ENCODE measurements at places on chromosomes 12 and 14.

DNA sequence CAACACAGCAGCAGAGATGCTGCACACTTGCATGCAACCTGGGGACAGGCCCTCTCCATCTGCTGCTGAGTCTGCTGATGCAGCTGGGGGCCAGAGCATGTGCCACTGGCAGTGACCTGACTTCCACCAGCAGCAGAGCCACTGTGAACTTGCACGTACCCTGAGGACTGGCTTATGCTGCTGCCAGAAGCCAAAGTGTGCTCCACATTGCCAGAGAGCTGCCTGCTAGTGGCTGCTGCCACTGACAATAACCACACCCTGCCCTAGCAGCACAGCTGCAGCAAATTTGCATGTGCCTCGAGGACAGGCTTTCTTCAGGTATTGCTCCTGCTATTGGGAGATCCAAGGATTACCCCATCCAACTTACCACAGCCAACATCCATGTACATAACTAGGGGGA lies 4.5 kb upstream of the PRR4 start:
- DNase-seq, result no peak

- DNase-seq, result no peak
Observed at GRCh38 chr12:63238892-63239291, 87.9 kb upstream of the AVPR1A start.

DNA sequence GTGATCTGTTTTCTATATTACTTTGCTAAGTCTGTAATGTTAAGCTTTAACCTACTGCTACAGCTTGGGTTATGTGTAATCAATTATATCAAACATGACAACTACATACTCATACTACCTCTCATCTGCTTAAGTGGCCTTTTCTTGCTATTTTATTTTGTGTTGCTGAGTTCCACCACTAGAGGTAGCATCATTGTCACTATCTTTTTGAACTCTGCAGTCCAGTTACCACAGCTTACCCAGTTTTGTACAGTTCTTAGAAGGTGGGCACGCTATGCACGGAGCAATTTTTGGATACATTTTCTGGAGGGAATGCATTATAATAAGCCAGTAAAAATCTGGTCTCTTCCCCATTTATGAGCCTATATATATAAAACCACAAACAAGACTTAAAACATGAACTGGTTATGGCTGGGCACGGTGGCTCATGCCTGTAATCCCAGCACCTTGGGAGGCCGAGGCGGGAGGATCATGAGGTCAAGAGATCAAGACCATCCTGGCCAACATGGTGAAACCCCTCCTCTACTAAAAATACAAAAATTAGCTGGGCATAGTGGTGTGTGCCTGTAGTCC lies 48.5 kb downstream of the SAV1 start:
- DNase-seq, result no peak

GRCh38 chr12:39813776-39814175 lies 194.2 kb upstream of the ABCD2 start:
- no peak for DNase-seq

- no peak for DNase-seq
Observed at GRCh38 chr14:89603938-89604480, 187.0 kb upstream of the FOXN3 start.

- no peak for DNase-seq
Observed at GRCh38 chr14:104966981-104967385, 11.2 kb downstream of the AHNAK2 start.

DNA sequence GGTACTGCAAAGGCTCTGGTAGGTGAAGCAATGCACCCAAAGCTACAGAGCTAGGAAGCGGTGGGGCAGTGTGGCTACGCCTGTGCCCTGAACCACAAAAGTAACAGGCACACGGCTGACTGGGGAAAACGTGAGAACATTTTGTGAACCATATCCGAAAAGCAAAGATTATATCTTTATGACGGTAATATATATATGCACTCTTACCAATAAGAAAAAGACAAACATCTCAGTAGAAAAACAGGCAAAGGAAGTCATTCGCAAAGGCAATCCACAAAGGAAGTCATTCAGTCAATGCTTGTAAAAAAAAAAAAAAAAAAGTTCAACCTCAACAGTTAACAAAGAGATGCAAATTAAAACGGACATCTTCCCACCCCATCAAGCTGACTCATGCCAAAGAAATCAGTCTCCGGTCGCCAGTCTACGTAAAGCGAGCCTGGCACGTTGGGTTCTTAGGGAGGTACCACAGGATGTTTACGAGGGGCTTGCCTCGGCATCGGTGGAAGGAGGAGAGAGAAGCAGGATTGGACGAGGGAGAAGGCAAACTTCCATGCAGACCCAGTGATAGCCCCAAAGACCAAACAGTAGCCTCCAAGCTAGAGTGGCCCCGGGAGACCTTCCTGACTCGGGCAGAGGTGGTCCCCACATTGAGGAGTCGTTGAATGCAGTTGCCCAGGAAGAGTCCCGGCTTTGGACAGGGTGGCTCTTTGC lies 39.4 kb upstream of the PPP2R5C start:
- peak; percentile 62 for DNase-seq

GRCh38 chr12:131132118-131132892 lies 178.6 kb downstream of the ADGRD1 start:
- DNase-seq, result peak; percentile 55

GRCh38 chr12:41302979-41303403 lies 114.9 kb downstream of the PDZRN4 start:
- no peak for DNase-seq

- DNase-seq, result no peak
Observed at GRCh38 chr14:60102389-60102788, 10.7 kb downstream of the PCNX4 start.

DNA sequence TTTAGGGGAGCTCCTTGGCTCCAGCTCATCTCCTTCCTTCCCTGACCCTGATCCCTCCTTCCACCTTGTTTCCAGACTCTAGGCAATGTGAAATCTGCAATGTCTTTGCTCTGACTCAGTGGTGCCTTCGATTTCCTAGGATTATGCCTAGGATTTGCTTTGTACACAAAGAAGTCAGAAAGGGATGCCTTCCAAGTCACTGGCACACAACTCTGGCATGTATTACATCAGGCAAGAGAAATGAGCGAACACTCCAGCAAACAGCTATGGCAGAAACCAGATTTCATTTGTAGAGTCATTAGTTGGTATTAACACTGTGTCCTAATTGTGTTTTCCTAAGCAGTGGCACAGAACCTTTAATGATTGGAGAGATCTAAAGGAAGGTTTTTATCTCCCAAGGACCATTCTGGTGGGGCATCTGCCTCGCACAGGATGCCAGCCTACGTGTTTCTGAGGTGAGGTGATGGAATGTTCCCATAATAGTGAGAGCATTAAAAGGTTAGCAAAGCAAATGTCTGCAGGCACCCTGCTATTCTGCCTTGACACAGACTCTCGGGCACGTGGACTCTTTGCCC lies 84.9 kb downstream of the WSCD2 start:
- no peak for DNase-seq

GRCh38 chr12:44525806-44526654 lies 350.1 kb downstream of the NELL2 start:
- DNase-seq, result no peak

- no peak for DNase-seq
Observed at GRCh38 chr12:1845886-1846285, 25.5 kb downstream of the LRTM2 start.

- DNase-seq, result no peak
Observed at GRCh38 chr12:132909030-132909368, 21.6 kb upstream of the CHFR start.

- DNase-seq, result no peak
Observed at GRCh38 chr14:65354131-65354530, 58.4 kb upstream of the FUT8 start.

DNA sequence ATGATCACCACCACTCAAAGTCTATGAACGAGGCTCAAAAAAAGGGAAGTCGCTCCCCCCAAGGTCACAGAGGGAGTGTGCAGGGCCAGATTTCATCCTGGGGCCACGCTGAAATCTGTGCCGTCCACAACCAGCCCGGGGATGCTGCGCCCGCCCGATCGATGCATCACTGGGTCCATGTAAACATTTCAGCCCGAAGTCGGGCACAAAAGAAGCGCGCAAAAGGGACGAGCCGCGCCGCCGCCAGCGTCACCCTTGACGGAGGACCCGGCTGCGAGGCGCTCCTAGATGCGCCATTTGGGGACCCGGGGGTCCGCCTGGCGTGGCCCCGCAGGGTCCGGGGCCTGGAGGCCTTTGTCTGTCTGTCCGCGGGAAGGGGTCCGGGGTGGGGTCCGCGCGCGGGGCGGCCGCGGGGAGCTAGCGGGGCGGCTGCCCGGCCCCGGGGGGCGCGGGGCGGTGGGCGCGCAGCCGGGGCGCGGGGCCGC lies 503 bp downstream of the FBXO21 start:
- DNase-seq, result peak; percentile 6
